Activated T-cell treated with anti-CD3 and anti-CD28 coated beads, Interleukin-2, amount 50 U/mL, for 24 hours (primary cell): ENCODE measurements at places on chromosomes 12 and 14.

GRCh38 chr14:64235652-64236640 lies 58.2 kb downstream of the ESR2 start:
- H3K27me3 ChIP-seq, result no peaks in the 10 kb centered on the region
- H3K4me1 ChIP-seq, result peaks cover 21% of the 10 kb centered on the region
- no peak overlapping the region for H3K4me3 ChIP-seq
- peaks cover 8% of the 10 kb centered on the region for H3K36me3 ChIP-seq
- DNase-seq, result no peak

- peak overlapping the region; percentile 67 for H3K27ac ChIP-seq
- H3K27me3 ChIP-seq, result no peaks in the 10 kb centered on the region
- H3K4me3 ChIP-seq, result peak overlapping the region; percentile 77
- H3K4me1 ChIP-seq, result peaks cover 22% of the 10 kb centered on the region
- DNase-seq, result no peak
These were observed 29.1 kb upstream of the GPR132 start for GRCh38 chr14:105094193-105094907.

DNA sequence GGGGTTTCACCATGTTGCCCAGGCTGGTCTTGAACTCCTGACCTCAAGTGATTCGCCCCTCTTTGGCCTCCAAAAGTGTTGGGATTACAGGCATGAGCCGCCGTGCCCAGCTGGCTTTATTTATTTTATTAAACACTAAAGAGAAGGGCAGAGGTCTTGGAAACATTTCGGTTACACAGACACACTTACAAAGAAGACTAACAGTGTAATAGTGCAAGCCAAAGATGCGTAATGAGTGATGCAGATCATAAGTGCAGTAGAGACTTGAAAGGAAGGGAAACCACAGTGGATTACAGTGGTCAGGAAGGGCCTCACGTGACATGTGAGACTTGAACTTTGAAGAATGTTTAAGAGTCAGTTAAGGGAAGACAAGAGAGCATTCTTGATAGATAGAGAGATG lies 33.9 kb upstream of the CDK17 start:
- DNase-seq, result peak; percentile 64
- H3K27me3 ChIP-seq, result no peaks in the 10 kb centered on the region
- peak overlapping the region; percentile 13 for H3K4me3 ChIP-seq
- no peaks in the 10 kb centered on the region for H3K36me3 ChIP-seq

DNA sequence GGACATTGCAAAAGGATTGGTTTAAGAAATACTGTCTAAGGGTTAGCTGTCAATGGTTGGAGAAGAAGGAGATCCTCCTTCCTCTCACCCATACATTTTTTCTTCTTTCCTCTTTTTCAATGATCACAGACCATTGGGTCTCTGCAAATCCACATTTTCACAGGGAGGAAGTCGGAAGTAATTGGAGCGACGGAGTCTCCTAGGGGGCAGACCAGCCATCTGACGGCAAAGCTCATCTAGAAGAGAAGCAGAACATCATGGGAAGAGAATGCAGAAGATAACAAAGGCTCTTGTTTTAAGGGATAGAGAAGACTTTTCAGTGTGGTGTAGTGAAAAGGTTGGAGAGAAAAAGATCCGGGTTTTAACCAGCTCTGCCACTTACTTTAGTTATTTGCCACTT lies 14.7 kb downstream of the MFAP5 start:
- H3K27me3 ChIP-seq, result peaks cover 19% of the 10 kb centered on the region
- H3K36me3 ChIP-seq, result no peaks in the 10 kb centered on the region
- no peak overlapping the region for H3K4me3 ChIP-seq
- peaks cover 49% of the 10 kb centered on the region for H3K4me1 ChIP-seq
- no peak for DNase-seq

GRCh38 chr12:1234073-1234472 lies 243.1 kb downstream of the ERC1 start:
- no peaks in the 10 kb centered on the region for H3K4me1 ChIP-seq
- no peak overlapping the region for H3K4me3 ChIP-seq
- no peaks in the 10 kb centered on the region for H3K27me3 ChIP-seq
- DNase-seq, result no peak
- H3K27ac ChIP-seq, result no peak overlapping the region

GRCh38 chr12:117347588-117347987 lies 13.8 kb downstream of the NOS1 start:
- no peak for DNase-seq
- H3K4me1 ChIP-seq, result no peaks in the 10 kb centered on the region
- peaks cover 3% of the 10 kb centered on the region for H3K27me3 ChIP-seq

DNA sequence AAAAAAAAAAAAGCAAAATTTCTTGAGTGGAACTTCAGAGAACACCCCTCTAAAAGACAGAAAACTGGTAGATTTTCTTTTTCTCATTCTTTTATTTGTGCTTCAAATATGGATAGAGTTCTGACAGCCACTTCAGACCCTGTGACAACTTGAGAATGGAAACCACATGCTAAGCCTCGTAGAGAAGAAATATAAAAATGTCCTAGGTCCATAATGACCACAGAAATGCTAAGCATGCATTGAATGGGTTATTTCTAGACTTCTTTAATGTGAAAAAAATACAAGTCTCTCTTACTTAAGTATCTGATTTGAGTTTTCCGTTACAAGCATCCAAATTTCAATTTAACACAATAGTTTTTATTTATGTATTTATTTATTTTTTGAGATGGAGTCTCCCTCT lies 28.3 kb upstream of the DIO2 start:
- no peak overlapping the region for H3K27ac ChIP-seq
- no peak for DNase-seq
- no peaks in the 10 kb centered on the region for H3K27me3 ChIP-seq
- no peaks in the 10 kb centered on the region for H3K36me3 ChIP-seq
- H3K4me1 ChIP-seq, result no peaks in the 10 kb centered on the region

- peak; percentile 56 for DNase-seq
- H3K27me3 ChIP-seq, result peaks cover 3% of the 10 kb centered on the region
- peak overlapping the region; percentile 92 for H3K27ac ChIP-seq
- H3K4me1 ChIP-seq, result peaks cover 58% of the 10 kb centered on the region
These were observed 1.9 kb downstream of the ACTN1 start for GRCh38 chr14:68977180-68977717.

- H3K27me3 ChIP-seq, result peaks cover 2% of the 10 kb centered on the region
- no peak overlapping the region for H3K4me3 ChIP-seq
These were observed 276.8 kb upstream of the TMPO start for GRCh38 chr12:98238515-98239130.

DNA sequence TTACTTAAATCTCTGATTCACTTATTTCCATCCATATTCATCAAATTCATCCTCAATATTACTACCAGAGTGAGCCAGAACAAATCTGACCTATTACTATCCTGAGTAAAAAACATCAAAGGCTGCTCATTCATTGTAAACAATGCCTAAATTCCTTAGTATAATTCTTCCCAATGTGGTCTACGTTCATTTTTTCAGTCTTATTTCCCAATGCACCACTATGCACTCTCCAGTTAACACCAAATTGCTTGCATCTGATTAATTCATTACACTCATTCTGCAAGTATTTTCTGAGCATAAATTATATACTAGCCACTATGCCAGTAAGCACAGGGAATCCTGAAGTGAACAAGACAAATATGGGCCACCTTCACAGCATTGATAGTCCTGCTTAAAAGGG lies 110.0 kb downstream of the EPS8 start:
- H3K27me3 ChIP-seq, result peaks cover 5% of the 10 kb centered on the region
- H3K36me3 ChIP-seq, result no peaks in the 10 kb centered on the region
- H3K4me1 ChIP-seq, result no peaks in the 10 kb centered on the region
- DNase-seq, result no peak
- H3K27ac ChIP-seq, result no peak overlapping the region

- no peak overlapping the region for H3K4me3 ChIP-seq
- no peak for DNase-seq
These were observed 72.9 kb downstream of the MIPOL1 start for GRCh38 chr14:37270629-37271028.
